ENCODE measurements at places on chromosomes 1 and 21. TPM values are rescaled to one million over a fixed set of nuclear protein-coding genes. Genes with fewer than 3 reads are reported as not detected.

ARHGEF16 gene
- not detected for total RNA-seq

GABRD gene
- total RNA-seq, result not detected

DNA sequence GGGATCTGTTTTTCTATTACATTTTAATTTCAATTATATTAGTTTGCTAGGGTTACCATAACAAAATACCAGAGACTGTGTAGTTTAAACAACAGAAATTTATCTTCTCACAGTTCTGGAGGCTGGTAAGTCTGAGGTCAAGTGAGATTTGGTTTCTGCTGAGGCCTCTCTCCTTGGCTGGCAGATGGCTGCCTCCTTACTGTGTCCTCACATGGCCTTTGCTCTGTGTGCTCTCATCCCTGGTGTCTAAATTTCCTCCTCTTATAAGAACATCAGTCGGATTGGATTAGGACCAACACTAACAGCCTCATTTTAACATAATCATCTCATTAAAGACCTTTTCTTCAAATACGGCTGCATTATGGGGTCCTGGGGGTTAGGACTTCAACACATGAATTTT is 195.2 kb upstream of the CHODL start:
- H3K27me3 ChIP-seq, result no peaks in the 10 kb centered on the region
- no peaks in the 10 kb centered on the region for H3K36me3 ChIP-seq
- H3K4me3 ChIP-seq, result no peak overlapping the region
- DNase-seq, result no peak

- no peak overlapping the region for H3K4me3 ChIP-seq
- peaks cover 25% of the 10 kb centered on the region for H3K4me1 ChIP-seq
- H3K27me3 ChIP-seq, result peaks cover 13% of the 10 kb centered on the region
- no peaks in the 10 kb centered on the region for H3K36me3 ChIP-seq
- no peak overlapping the region for H3K27ac ChIP-seq
- DNase-seq, result no peak
These were observed 119.6 kb upstream of the ERRFI1 start for GRCh38 chr1:8145545-8146202.

RAP1A gene
- total RNA-seq, result 198 TPM

DNA sequence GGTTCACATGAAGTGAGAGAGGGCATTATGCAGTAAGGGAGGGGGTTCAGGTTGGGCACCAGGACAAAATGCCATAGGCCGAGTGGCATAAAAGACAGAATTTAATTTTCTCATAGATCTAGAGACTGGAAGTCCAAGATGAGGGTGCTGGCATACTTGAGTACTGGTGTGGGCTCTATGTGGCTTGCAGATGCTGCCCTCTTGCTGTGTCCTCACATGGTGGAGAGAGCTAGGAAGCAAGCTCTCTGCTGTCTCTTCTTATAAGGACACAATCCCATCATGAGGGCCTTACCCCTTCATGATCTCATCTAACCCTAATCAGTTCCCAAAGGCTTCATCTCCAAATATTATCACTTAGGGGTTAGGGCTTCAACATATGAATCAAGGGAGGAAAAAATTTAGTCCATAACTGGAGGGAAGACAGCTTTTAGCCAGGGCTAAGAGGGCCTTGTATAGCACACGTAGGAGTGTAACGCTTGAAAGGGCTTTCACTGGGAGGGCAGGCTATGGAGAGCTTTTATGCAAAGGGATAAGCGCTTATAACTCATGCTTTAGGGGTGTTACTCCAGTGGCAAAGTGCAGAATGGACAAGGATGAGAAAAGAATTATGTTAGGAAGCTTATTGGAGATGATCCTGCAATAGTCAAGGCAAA is 64.5 kb downstream of the PLPPR5 start:
- H3K27ac ChIP-seq, result no peak overlapping the region
- no peaks in the 10 kb centered on the region for H3K36me3 ChIP-seq
- peaks cover 8% of the 10 kb centered on the region for H3K4me1 ChIP-seq
- H3K4me3 ChIP-seq, result no peak overlapping the region
- H3K27me3 ChIP-seq, result no peaks in the 10 kb centered on the region
- no peak for DNase-seq

- H3K4me1 ChIP-seq, result no peaks in the 10 kb centered on the region
- H3K36me3 ChIP-seq, result no peaks in the 10 kb centered on the region
- H3K4me3 ChIP-seq, result no peak overlapping the region
- H3K27me3 ChIP-seq, result peaks cover 2% of the 10 kb centered on the region
These were observed 116.1 kb upstream of the GORAB start for GRCh38 chr1:170415710-170416372.

- no peaks in the 10 kb centered on the region for H3K36me3 ChIP-seq
- no peak for DNase-seq
- no peaks in the 10 kb centered on the region for H3K4me1 ChIP-seq
- peaks cover 10% of the 10 kb centered on the region for H3K27me3 ChIP-seq
- no peak overlapping the region for H3K4me3 ChIP-seq
- no peak overlapping the region for H3K27ac ChIP-seq
These were observed 83.0 kb upstream of the ATF3 start for GRCh38 chr1:212525479-212526110.

DNA sequence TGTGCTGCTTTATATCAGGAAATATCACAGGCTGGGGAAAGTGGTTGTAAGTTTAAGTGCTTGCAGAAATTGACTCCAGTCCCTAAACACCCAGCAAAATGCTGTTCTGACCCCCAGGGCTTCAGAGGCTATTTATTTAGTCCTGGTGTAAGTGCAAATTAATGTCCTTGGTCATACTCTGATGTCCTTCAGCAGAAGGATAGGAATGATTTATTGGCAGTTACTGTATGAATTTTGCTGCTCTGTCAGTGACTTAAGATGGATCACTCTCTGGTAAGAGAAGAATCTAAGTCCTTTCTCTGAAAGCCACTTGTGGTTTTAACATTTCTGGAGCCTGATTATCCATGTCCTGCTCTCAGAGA is 21.9 kb downstream of the FAM20B start:
- no peaks in the 10 kb centered on the region for H3K27me3 ChIP-seq
- no peak overlapping the region for H3K4me3 ChIP-seq
- H3K27ac ChIP-seq, result no peak overlapping the region
- no peak for DNase-seq

MAP10 gene
- 1.5 TPM for total RNA-seq

DNA sequence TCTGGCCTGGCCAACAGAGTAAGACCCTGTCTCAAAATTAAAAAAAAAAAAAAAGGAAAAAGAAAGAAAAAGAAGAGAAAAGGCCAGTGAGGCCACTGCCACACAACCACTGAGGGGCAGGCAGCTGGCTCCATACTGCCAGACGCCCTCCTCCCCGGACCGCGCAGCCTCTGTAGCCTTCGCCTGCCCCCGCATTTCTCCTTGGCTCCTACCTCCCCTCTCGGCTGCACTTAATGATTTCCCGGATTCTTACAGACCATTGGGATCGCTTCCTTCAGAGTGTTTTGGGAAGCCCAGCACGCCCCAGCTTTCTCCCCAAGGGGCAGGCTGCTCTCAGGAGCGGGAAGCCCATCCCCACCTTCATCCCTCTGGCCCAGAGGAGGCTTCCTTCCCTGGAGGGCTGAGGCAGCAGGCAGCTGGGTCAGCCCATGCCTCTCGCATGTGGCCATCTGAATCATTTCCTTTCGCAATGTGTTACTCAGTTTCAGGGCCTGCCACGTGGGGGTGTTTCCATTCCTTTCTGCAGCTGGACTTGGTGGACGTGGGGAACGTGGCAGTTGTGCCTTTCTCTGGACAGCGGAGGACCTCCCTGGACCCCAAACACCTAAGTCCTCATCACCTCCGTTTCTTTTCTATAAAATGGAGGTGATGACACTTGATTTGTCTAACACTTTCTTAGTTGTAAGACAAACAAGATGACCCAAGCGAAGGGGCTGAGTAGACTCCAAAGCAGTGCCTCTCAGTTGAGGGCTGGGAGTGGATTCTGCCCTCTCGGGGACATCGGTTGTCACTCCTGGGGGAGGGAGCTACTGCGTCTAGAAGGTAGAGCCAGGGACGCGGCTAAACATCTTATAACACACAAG is 2.3 kb downstream of the SLC2A5 start:
- no peaks in the 10 kb centered on the region for H3K36me3 ChIP-seq
- no peak overlapping the region for H3K4me3 ChIP-seq
- H3K27ac ChIP-seq, result no peak overlapping the region
- H3K27me3 ChIP-seq, result no peaks in the 10 kb centered on the region
- H3K4me1 ChIP-seq, result no peaks in the 10 kb centered on the region
- DNase-seq, result no peak

FAM43B gene
- not detected for total RNA-seq

- no peak overlapping the region for H3K4me3 ChIP-seq
- no peak overlapping the region for H3K27ac ChIP-seq
These were observed 61.6 kb downstream of the TMCO4 start for GRCh38 chr1:19738076-19738475.

DNA sequence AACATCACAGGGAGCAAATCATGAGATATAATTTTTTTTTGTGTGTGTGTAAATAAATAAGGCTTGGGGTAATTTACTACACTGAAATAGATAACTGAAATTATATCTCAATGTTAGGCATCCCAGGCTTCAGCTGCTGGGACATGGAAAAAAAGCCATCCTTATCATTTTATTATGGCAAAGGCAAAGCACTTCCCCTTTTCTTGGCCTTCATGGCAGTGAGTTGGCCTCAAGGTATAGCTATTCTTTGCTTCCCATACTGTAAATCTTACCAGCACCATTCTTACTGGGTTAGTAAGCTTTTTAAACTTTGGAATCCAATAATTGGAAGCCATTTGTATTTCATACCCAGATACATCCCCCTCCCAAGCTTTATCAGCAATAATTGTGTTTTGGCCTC is 29.0 kb downstream of the RBM11 start:
- no peak overlapping the region for H3K4me3 ChIP-seq
- H3K36me3 ChIP-seq, result no peaks in the 10 kb centered on the region
- peaks cover 8% of the 10 kb centered on the region for H3K27me3 ChIP-seq
- DNase-seq, result no peak
- H3K27ac ChIP-seq, result no peak overlapping the region

GRCh38 chr1:111734856-111735255 is 4.3 kb downstream of the INKA2 start:
- H3K4me1 ChIP-seq, result peaks cover 12% of the 10 kb centered on the region
- no peak overlapping the region for H3K4me3 ChIP-seq
- H3K27me3 ChIP-seq, result peaks cover 14% of the 10 kb centered on the region
- no peaks in the 10 kb centered on the region for H3K36me3 ChIP-seq
- DNase-seq, result no peak

FCRLB gene
- 0.68 TPM for total RNA-seq

DNA sequence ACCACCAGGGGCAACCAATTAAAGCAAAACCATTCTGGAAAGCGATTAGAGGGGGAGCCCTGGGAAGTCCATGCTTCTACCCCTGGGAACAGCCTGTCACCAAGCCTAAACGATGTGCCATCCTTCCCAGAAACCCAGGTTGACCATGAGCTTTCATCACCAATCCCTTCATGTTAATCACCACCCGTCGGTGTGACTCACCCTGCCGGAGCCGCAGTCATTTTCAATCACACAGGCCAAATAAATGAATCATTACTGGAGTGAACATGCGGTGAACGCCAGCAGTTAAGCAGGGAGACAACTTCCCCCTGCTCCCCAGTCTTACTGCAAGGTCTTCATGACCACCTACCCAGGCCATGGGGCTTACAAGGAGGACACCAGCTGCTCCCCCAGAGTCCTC is 308.8 kb downstream of the AJAP1 start:
- peaks cover 2% of the 10 kb centered on the region for H3K4me1 ChIP-seq
- H3K27ac ChIP-seq, result no peak overlapping the region
- no peak for DNase-seq
- no peak overlapping the region for H3K4me3 ChIP-seq
- peaks cover 14% of the 10 kb centered on the region for H3K27me3 ChIP-seq

DNA sequence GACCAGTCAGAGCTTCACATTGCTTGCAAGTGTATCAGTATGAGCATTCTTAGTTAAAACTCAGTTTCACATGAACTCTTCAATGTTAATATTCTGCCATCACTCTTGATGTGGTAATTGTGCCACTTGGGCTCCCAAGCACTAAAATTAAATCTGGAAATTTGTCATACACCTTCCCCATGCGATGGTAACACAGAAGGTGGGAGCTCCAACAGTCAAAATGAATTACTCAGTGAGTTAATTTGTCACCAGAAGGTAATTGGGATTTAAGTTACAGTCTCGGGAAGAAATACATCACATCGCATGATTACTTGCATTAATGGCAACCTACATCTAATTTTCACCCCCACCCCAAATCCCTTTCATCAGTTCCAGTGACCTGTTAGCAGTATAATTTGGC is 376.5 kb upstream of the DAB1 start:
- H3K4me1 ChIP-seq, result no peaks in the 10 kb centered on the region
- H3K36me3 ChIP-seq, result no peaks in the 10 kb centered on the region
- no peak overlapping the region for H3K27ac ChIP-seq
- no peak overlapping the region for H3K4me3 ChIP-seq

GRCh38 chr21:36113647-36114428 is 21.0 kb upstream of the CBR3 start:
- H3K4me1 ChIP-seq, result peaks cover 23% of the 10 kb centered on the region
- peak overlapping the region; percentile 91 for H3K27ac ChIP-seq
- peak overlapping the region; percentile 73 for H3K4me3 ChIP-seq
- H3K27me3 ChIP-seq, result no peaks in the 10 kb centered on the region

GRCh38 chr1:222889440-222889839 is 74.6 kb downstream of the DISP1 start:
- H3K4me1 ChIP-seq, result peaks cover 19% of the 10 kb centered on the region
- DNase-seq, result no peak

- H3K4me3 ChIP-seq, result peak overlapping the region; percentile 99
- peak overlapping the region; percentile 91 for H3K27ac ChIP-seq
- H3K27me3 ChIP-seq, result no peaks in the 10 kb centered on the region
- H3K36me3 ChIP-seq, result peaks cover 42% of the 10 kb centered on the region
- H3K4me1 ChIP-seq, result peaks cover 59% of the 10 kb centered on the region
These were observed 945 bp downstream of the WDR3 start for GRCh38 chr1:117930484-117930883.

- H3K4me3 ChIP-seq, result no peak overlapping the region
- H3K36me3 ChIP-seq, result no peaks in the 10 kb centered on the region
- DNase-seq, result no peak
- no peak overlapping the region for H3K27ac ChIP-seq
- no peaks in the 10 kb centered on the region for H3K4me1 ChIP-seq
These were observed 175.2 kb upstream of the CACNA1E start for GRCh38 chr1:181308098-181308497.

GRCh38 chr1:225678545-225678944 is 25.6 kb upstream of the ENAH start:
- no peak overlapping the region for H3K4me3 ChIP-seq
- H3K4me1 ChIP-seq, result no peaks in the 10 kb centered on the region
- H3K27me3 ChIP-seq, result peaks cover 38% of the 10 kb centered on the region
- no peaks in the 10 kb centered on the region for H3K36me3 ChIP-seq
- no peak for DNase-seq

TFB2M gene
- total RNA-seq, result 16.0 TPM

TMEM82 gene
- total RNA-seq, result not detected

GRCh38 chr1:27994060-27994459 is 34.3 kb downstream of the XKR8 start:
- DNase-seq, result no peak
- H3K27me3 ChIP-seq, result no peaks in the 10 kb centered on the region
- peaks cover 25% of the 10 kb centered on the region for H3K4me1 ChIP-seq
- H3K36me3 ChIP-seq, result peaks cover 44% of the 10 kb centered on the region
- no peak overlapping the region for H3K27ac ChIP-seq

DNA sequence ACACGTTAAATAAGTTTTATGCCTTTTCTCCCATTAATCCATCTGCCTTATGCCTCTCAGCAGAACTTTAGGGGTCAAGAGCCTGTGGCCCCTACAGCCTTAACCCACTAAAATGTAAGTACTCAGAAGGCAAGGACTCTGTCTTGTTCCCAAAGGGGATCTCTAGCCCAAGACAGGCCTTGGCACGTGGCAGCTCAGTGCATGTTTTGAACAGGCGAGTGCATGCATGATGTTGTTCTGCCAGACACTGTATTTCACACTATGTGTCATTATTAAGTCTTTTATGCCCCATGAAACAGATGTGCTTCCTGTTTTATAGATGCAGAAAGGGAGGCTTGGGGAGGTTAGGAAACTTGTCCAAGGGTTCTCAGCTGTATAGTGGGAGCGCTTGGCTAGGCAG is 102.8 kb downstream of the ETS2 start:
- peaks cover 5% of the 10 kb centered on the region for H3K4me1 ChIP-seq
- H3K4me3 ChIP-seq, result no peak overlapping the region
- H3K27ac ChIP-seq, result no peak overlapping the region
- DNase-seq, result no peak
- H3K36me3 ChIP-seq, result no peaks in the 10 kb centered on the region

HSPA13 gene
- 39.8 TPM for total RNA-seq
